ENCODE measurements at places on chromosomes 4 and X.

DNA sequence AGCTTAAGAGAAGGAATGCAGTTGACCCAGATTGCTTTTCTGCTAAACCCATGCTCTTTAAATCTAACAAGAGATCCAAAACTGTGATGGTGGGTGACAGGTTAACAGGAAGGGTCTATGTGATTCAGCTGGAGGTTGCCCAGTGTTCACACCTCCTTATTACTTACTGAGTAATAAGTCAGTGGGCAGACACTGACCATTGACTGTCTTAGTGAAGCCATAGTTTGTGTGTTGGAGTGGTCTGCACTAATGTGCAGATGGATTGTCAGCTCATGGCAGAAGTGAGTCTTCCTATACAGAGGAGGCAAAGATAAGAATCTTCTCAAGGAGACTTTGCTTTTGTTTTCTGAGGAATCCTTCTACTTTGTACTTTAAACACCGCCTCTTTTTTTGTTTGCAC, 15.2 kb upstream of the RUFY3 start:
- no peak for DNase-seq

DNA sequence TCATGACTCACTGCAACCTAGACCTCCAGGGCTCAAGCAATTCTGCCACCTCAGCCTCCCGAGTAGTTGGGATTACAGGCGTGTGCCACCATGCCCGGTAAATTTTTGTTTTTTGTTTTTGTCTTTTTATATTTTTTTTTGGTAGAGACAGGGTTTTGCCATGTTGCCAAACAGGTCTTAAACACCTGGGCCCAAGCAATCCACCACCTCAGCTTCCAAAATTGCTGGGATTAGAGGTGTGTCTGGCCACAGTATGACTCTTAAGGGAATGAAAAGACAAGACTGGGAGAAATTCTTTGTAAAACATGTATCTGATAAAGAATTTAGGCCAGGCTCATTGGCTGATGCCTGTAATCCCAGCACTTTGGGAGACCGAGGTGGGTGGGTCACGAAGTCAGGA, 29.2 kb upstream of the PDGFRA start:
- no peak for DNase-seq

GRCh38 chr4:87451537-87451936, 29.2 kb downstream of the NUDT9 start:
- DNase-seq: no peak

GRCh38 chr4:174324725-174325124, 41.0 kb downstream of the CEP44 start:
- no peak for DNase-seq

GRCh38 chrX:149371986-149372385, 133.1 kb downstream of the IDS start:
- DNase-seq: no peak

DNA sequence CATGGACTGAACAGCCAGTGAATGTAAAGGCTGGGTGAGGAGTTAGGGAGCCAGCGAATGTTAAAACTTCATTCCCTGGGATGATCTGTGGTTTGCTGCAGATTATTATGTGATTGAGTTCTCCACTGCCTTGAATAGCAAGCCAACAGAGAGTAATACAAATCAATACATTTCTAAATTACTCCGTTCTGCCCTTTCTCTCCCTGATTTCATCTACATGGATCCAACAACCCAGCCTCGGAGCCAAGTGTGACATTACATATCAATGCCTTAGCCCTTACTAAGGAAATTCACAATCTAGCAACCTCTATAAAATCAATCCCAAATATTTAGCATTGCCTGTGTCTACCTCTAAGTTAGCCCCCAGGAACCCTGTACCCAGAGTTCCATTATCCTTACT, 11.0 kb downstream of the HSD17B13 start:
- DNase-seq: no peak

DNA sequence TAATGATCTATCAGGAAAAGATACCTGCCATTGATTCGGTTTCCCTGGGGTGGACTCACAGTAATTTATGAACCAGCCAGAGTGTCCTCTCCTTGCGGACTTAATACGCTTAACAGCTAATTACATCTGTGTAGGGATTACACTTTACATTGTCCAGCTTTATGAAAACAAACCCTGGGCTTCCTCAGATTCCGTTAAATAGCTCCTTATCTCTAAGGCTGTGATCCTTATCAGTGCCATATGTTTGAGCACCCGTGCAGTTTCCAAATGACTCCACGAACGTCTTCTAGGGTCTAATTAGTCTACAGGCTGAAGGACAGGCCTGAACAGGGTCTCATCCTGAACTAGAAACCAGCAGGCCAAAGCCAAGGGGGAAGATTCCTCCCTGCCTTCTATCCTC, 56.9 kb downstream of the KDR start:
- DNase-seq: no peak

DNA sequence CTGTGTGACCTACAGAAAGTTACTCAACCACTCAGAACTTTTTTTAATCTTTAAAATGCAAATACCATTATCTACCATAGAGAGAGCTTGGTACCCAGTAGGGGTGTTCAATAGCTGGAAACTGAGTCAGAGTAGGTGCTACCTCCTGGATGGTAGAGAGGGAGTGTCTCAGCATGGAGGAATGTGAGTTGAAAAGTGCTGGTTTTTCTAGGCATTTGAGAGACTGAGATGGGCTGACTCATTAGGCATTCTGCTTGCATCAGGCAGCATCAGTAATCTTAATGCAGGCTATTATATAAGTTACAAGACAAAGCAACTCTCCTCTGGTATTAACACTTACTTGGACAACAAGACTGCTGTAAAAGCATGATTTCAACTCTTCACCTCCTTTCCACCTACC, 70.9 kb upstream of the ARHGEF9 start:
- no peak for DNase-seq

DNA sequence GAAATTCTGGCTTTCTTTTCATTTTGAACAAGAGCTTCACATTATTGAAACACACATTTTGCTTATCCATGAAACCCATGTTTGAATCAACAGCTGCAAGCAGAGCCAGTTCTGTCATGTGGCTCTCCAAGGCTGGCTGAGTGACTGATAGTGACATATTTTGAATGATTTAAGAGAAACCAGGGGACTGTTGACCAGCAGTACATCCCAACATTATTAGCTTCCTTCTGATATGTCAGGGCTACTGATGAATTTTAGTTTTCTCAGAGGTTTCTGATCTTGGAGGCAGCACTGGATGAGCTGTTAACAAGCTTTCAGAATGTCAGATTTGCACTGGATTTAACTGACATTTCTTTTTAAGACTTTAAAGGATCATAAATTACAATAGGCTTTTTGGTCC, 74.6 kb upstream of the GRXCR1 start:
- no peak for DNase-seq

DNA sequence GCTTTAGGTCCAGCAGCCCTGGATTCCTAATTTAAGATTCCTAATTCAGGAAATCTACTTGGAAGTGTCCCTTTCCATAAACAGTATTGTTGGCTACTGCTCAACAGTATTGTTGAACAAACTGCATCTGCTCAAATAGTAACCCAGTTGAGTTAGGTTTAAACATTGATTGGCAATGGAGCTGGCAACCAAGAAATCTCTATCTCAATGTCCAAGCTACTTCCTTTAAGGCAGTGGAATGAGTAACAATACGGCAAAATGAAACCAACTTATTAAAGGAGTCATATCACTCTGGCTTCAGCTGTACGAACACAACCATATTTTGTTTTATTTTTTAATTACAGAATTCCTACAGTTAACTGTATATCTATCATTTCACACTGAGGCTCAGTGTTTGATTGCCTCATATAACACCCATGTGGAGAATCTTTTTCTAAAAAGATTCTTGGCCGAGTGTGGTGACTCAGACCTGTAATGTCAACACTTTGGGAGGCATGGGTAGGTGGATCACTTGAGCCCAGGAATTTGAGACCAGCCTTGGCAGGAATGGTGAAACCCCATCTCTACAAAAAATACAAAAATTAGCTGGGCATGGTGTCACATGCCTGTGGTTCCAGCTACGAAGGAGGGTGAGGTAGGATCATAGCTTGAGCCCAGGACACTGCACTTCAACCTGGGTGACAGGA, 71.7 kb upstream of the IL13RA1 start:
- no peak for DNase-seq

DNA sequence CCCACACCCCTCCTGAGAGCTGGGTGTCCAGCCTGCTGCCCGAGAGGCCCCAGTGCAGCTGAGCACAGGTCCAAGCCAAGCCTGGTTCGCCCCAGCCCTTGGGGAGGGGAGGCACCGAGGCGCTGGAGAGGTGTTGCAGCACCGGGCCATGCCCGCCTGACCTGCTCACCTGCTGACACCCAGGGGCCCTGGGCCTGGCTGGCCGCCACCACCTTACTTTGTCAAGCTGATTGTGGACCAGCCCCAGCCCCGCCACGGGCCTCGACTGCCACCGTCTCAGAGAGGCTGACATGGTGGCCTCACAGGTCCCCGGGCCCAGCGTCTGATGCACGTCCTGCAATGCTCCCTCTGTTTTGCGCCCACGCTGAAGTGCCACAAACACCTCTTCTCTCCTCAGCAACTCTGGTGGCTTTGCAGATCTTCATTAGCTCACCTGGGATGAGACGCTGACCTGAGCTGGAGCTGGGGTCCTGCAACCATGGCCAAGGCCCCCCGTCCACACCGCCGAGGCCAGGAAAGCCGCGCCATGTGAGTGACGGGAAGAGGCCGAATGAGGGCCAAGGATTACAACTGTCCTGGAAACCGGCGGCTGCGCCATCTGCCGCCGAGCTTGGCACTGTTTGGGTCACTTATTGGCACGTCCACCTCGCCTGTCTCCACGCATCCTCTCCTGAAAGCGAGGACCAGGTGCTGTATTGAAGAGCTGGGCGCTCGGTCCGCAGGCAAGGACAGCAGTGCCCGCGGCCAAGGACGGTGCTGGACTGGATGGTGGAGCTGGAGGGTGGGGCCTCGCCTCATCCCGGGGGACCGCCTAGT, 7.6 kb downstream of the CPLX1 start:
- DNase-seq: no peak

GRCh38 chr4:31575504-31575903, 855.3 kb downstream of the PCDH7 start:
- no peak for DNase-seq

GRCh38 chr4:184706453-184706852, 27.4 kb downstream of the CENPU start:
- no peak for DNase-seq

GRCh38 chrX:40154250-40154852, 56.6 kb upstream of the BCOR start:
- no peak for DNase-seq

GRCh38 chrX:153867671-153868070, 18.3 kb downstream of the L1CAM start:
- DNase-seq: no peak

- no peak for DNase-seq
Observed at GRCh38 chr4:76354517-76355473, 48.3 kb downstream of the STBD1 start.

Measured in activated effector memory CD4-positive, alpha-beta T cell treated with anti-CD3 and anti-CD28 coated beads, Interleukin-2, amount 50 U/mL, for 16 hours (primary cell).